A549 treated with CpdA at 1 μM for 4 hours (cell line): ENCODE measurements at places on chromosomes 6 and 20. TPM values are rescaled to one million over a fixed set of nuclear protein-coding genes. Genes with fewer than 3 reads are reported as not detected.

Gene TINAG
- total RNA-seq, result 0.08 to 0.59 TPM in 2 of 5 replicates, not detected in the others

Gene HLA-DQB2
- not detected in 5 replicates for total RNA-seq

Gene CASS4
- total RNA-seq, result 0.03 to 0.09 TPM (median 0.08 TPM) in 3 of 5 replicates, not detected in the others

Gene EDN3
- total RNA-seq, result 0.03 to 0.10 TPM (median 0.08 TPM) in 3 of 5 replicates, not detected in the others

Gene PTGIS
- 0.02 TPM in 2 of 5 replicates, not detected in the others for total RNA-seq

Gene BPIFB3
- not detected in 5 replicates for total RNA-seq

Gene DEFB124
- not detected in 5 replicates for total RNA-seq

Gene GJA1
- total RNA-seq, result 69.0 to 91.5 TPM (median 83.9 TPM) in 5 replicates
